Mesangial cell (primary cell): ENCODE measurements at places on chromosomes 1 and 21. TPM values are rescaled to one million over a fixed set of nuclear protein-coding genes. Genes with fewer than 3 reads are reported as not detected.

Gene FCAMR
- total RNA-seq: not detected in 2 replicates

Gene DVL1
- 78.8 and 134 TPM in 2 replicates for total RNA-seq

Gene ELF3
- 19.7 and 79.7 TPM in 2 replicates for total RNA-seq

Gene KCNJ10
- total RNA-seq: not detected in 2 replicates

Gene CDCA8
- total RNA-seq: 2.2 and 51.7 TPM in 2 replicates

Gene UBL4B
- not detected in 2 replicates for total RNA-seq

Gene LGR6
- total RNA-seq: 0.25 TPM in 1 of 2 replicates, not detected in the other

Gene KCNJ15
- 19.9 and 79.2 TPM in 2 replicates for total RNA-seq

Gene EPHB2
- 141 and 181 TPM in 2 replicates for total RNA-seq

Gene SYT6
- 0.13 TPM in 1 of 2 replicates, not detected in the other for total RNA-seq

Gene SPRR2E
- total RNA-seq: not detected in 2 replicates

Gene TIE1
- total RNA-seq: 0.98 and 1.0 TPM in 2 replicates

Gene EGLN1
- total RNA-seq: 23.1 and 24.3 TPM in 2 replicates

Gene GPX7
- 55.1 and 59.7 TPM in 2 replicates for total RNA-seq

Gene FAM177B
- total RNA-seq: not detected in 2 replicates

Gene AKNAD1
- not detected in 2 replicates for total RNA-seq

Gene HRNR
- total RNA-seq: not detected in 2 replicates

Gene PRAMEF6
- total RNA-seq: not detected in 2 replicates

Gene NAXE
- total RNA-seq: 116 and 139 TPM in 2 replicates

Gene SLC44A3
- 2.6 and 13.1 TPM in 2 replicates for total RNA-seq

Gene RHOU
- 0.49 and 3.5 TPM in 2 replicates for total RNA-seq

Gene LAD1
- total RNA-seq: 27.5 and 52.9 TPM in 2 replicates

Gene SYT14
- total RNA-seq: 2.6 and 8.0 TPM in 2 replicates

Gene FOXO6
- 0.65 and 3.8 TPM in 2 replicates for total RNA-seq

Gene TNFAIP8L2
- total RNA-seq: not detected in 2 replicates

Gene GPR137B
- 12.4 and 26.2 TPM in 2 replicates for total RNA-seq

Gene ENSA
- total RNA-seq: 83.4 and 138 TPM in 2 replicates

Gene PRAMEF14
- total RNA-seq: not detected in 2 replicates

Gene PTPRC
- not detected in 2 replicates for total RNA-seq

Gene OSCP1
- 7.5 and 12.0 TPM in 2 replicates for total RNA-seq

Gene DYNLT4
- total RNA-seq: 0.76 TPM in 1 of 2 replicates, not detected in the other

Gene USP48
- 11.2 and 15.2 TPM in 2 replicates for total RNA-seq

Gene PEAR1
- total RNA-seq: 18.0 and 26.7 TPM in 2 replicates

Gene FMO1
- total RNA-seq: not detected in 2 replicates

Gene SYNC
- 13.5 and 19.3 TPM in 2 replicates for total RNA-seq

Gene AIRE
- 0.13 TPM in 1 of 2 replicates, not detected in the other for total RNA-seq

Gene PGLYRP4
- not detected in 2 replicates for total RNA-seq

Gene FLVCR1
- total RNA-seq: 5.6 and 8.5 TPM in 2 replicates

Gene KISS1
- 0.49 and 2.3 TPM in 2 replicates for total RNA-seq

Gene TRABD2B
- 0.33 and 2.5 TPM in 2 replicates for total RNA-seq

Gene PDC
- total RNA-seq: not detected in 2 replicates

Gene TLCD4
- total RNA-seq: 0.98 and 2.0 TPM in 2 replicates

Gene FBLIM1
- 198 and 268 TPM in 2 replicates for total RNA-seq

Gene SMCP
- total RNA-seq: not detected in 2 replicates

Gene OR2T35
- not detected in 2 replicates for total RNA-seq

Gene PLCH2
- 0.38 TPM in 1 of 2 replicates, not detected in the other for total RNA-seq

Gene S100A3
- total RNA-seq: 5.8 and 42.2 TPM in 2 replicates
